ENCODE measurements at places on chromosomes 7 and 10. TPM values are rescaled to one million over a fixed set of nuclear protein-coding genes. Genes with fewer than 3 reads are reported as not detected.

MMD2 gene
- 13.1 TPM for total RNA-seq

PARD3 gene
- total RNA-seq: 23.5 TPM

MMRN2 gene
- 16.3 TPM for total RNA-seq

MSMB gene
- total RNA-seq: not detected

TMEM176A gene
- total RNA-seq: 32.7 TPM

LIPN gene
- not detected for total RNA-seq

MALRD1 gene
- 4.3 TPM for total RNA-seq

ABCF2 gene
- 39.7 TPM for total RNA-seq

CRHR2 gene
- total RNA-seq: 4.1 TPM

AP1S1 gene
- total RNA-seq: 138 TPM

ELAPOR2 gene
- total RNA-seq: 47.2 TPM

HKDC1 gene
- total RNA-seq: 1.8 TPM

ZNF398 gene
- 25.0 TPM for total RNA-seq

SH3PXD2A gene
- total RNA-seq: 67.3 TPM

VAX1 gene
- total RNA-seq: 4.1 TPM

CISD1 gene
- total RNA-seq: 83.0 TPM

AKR1D1 gene
- total RNA-seq: not detected

CFAP46 gene
- 9.4 TPM for total RNA-seq

OR6V1 gene
- not detected for total RNA-seq

GIMAP5 gene
- total RNA-seq: 9.6 TPM

CCL24 gene
- total RNA-seq: not detected

ALDH18A1 gene
- 24.0 TPM for total RNA-seq

CYP3A4 gene
- not detected for total RNA-seq

MTG1 gene
- total RNA-seq: 38.6 TPM

IQUB gene
- 5.4 TPM for total RNA-seq

TM9SF3 gene
- total RNA-seq: 75.3 TPM

SLC4A2 gene
- 65.4 TPM for total RNA-seq

NPTX2 gene
- 65.7 TPM for total RNA-seq

HMX3 gene
- total RNA-seq: not detected

ITIH5 gene
- total RNA-seq: 13.9 TPM

TAS2R41 gene
- not detected for total RNA-seq

RNLS gene
- 16.3 TPM for total RNA-seq

UCN3 gene
- total RNA-seq: not detected

AHCYL2 gene
- 68.2 TPM for total RNA-seq

TRAPPC14 gene
- 34.7 TPM for total RNA-seq
